CD4-positive, alpha-beta T cell treated with Interleukin-10 for 1 hour (primary cell): ENCODE measurements at places on chromosomes 1 and 21.

GRCh38 chr1:22089134-22089571 is 36.6 kb downstream of the CDC42 start:
- DNase-seq, result no peak

DNA sequence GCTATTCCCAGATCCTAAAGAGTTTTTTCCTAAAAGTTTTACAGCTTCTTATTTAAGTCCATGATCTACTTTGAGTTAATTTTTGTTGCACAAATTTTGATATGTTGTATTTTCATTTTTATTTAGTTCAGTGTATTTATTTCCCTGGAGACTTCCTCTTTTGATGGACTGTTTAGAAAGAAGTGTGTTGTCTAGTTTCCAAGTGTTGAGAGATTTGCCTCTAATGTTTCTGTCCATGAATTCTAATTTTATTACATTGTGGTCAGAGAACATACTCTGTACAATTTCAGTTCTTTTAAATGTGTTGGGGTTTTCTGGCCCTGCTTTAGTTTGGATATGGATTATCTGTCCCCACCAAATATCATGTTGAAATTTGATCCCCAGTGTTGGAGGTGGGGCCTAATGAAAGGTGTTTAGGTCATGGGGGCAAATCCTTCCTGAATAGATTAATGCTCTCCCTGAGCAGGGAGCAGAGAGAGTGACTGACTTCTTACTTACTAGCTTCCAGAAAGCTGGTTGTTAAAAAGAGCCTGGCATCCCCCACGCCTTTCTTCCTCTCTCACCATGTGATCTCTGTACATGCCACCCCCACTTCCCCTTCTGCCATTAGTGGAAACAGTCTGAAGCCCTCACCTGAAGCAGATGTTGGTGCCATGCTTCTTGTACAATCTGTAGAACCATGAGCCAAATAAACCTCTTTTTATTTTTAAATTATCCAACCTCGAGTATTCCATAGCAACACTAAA is 4.6 kb downstream of the CHD1L start:
- no peak for DNase-seq

GRCh38 chr1:206457408-206458120 is 12.7 kb upstream of the IKBKE start:
- no peak for DNase-seq

- no peak for DNase-seq
Measured at GRCh38 chr1:230130172-230130944, 63.3 kb downstream of the GALNT2 start.

GRCh38 chr1:81412954-81413353 is 387.8 kb upstream of the ADGRL2 start:
- DNase-seq, result no peak

- DNase-seq, result no peak
Measured at GRCh38 chr1:231515748-231516147, 12.7 kb upstream of the TSNAX start.

DNA sequence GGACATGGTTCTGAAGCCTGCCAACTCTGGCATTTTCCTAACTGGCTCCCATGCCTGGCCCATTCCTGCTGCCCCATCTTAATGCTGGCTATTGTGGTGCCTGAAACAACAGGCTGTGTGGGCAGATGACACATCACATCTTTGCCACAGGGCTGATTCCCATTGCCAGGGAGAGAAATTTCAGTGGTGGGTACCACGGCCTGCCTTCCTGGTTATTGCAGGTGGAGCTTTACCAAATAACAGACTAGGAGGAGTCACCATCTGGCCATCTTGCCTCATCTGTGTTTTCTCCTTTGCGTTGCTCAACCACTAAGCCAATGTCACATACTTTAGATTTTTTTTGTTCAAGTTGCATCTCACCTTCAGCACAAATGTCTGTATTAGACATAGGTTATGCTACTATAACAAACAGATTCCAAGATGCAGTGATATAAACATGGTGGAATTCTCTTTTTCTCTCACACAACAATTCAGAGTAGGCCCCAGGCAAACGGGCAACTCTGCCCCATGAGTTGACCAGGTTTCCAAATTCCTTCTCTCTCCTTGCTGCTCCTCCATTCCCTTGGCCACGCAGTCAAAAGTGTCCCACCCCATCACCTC is 14.1 kb downstream of the CDA start:
- no peak for DNase-seq

- DNase-seq, result no peak
Measured at GRCh38 chr1:160874935-160875334, 10.0 kb downstream of the ITLN1 start.

DNA sequence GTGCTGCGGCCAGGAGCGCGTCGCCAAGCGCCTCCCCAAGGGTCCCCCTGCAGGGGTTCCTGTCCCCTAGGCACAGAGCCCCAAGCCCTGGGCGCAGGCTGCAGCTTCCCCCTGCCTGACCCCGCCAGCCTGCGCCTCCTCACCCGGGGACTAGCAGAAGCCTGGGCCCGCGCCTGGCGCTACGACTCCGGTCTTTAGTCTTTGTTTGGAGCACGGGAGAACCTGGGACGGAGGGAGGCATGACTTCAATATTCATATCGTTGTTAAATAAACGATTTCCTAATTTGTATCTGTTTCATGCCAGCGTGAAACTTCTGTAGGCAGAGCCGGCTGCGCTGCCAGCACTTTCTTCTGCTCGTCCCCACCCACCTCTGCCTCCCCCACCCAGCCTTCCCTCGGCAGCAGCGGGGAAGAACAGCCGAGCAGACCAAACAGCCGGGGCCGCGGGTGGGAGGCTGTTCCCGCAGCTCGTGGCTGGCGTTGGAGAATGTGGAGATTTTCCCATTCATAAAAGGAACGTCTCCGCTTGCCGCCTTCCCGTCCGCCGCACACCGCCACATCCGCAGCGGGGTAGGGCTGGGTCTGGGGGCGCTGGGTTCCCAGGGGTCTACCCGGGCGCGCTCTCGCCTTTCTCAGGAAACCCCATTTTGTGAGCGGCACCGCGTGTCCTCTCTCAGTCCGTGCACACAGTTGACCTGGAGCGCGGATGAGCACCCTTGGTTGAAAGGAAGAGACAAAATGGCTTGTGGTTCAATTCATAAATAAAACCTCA is 777 bp upstream of the TRIM67 start:
- no peak for DNase-seq

DNA sequence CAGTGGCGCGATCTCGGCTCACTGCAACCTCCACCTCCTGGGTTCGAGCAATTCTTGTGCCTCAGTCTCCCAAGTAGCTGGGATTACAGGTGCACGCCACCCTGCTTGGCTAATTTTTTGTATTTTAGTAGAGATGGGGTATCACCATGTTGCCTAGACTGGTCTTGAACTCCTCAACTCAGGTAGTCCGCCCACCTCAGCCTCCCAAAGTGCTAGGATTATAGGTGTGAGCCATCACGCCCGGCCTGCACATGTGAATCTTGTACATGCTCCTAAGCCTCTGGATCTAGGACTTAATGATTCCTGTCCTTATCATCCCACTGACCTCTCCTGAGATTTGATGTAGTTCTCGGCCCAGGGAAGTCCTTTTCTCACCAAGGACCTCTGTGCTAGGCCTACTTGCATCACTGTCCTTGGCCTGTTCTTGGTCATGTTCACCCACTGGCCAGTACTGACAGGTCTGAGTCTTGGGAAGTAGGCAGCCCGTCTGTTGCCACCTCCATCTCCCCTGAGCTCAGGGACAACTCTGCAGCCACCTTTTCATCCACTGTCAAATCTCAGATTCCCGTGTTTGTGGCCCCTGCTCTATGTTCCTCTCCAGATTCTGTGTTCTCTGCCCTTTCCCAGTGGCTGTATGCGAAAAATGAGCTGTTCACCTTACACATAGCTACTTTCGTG is 9.4 kb downstream of the HYI start:
- DNase-seq, result no peak

- no peak for DNase-seq
Measured at GRCh38 chr1:51472359-51472758, 46.7 kb downstream of the EPS15 start.

DNA sequence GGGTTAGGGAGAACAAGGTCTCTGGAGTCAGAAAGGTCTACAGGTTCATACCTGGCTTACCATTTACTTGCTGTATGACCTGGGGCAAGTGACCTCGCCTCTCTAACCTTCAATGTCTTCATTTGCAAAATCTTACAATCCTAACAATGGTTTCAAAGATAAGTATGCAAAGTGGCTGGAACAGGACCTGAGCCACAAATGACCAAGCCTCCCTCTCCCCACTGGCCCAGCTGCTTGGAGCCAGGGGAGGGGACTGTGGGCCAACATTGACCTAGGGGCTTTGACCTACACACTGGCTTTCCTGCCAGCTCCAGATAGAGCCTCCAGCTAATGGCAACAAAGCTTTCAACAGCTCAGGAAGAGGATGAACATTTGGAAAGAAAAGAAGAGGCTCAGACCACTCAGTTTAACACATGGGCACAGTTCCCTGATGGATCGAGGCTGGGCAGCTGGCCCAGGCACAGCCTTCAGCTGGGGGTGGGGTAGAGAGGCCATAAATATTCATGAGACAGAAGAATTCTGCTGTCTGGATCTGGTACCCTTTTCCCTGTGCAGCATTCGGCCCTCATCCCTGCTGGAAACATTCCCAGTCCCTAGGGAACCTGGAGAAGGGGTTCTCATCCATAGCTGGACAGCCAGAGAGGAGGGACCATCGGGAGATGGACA is 12.9 kb downstream of the PTAFR start:
- no peak for DNase-seq

- no peak for DNase-seq
Measured at GRCh38 chr1:50412813-50413476, 10.3 kb downstream of the DMRTA2 start.

DNA sequence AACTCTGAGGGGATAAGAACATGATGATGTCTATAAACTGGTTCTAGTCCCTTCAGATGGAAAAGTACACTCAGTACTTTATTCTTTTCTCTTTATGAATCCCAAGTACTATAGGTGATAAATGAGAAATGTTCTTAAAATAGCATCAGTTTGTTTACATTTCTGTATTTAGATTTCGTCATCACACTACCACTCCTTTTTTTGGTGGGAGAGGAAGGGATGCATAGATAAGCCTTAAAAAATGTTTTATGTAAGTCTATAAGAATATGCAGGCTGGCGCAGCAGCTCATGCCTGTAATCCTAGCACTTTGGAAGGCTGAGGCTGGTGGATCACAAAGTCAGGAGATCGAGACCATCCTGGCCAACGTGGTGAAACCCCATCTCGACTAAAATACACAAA is 144.8 kb downstream of the USP25 start:
- DNase-seq, result no peak

- no peak for DNase-seq
Measured at GRCh38 chr1:103254691-103255090, 146.4 kb upstream of the COL11A1 start.
